ENCODE measurements at places on chromosomes 3 and 15. TPM values are rescaled to one million over a fixed set of nuclear protein-coding genes. Genes with fewer than 3 reads are reported as not detected.

GRCh38 chr15:36550650-36551049, 28.8 kb upstream of the CDIN1 start:
- no peak for DNase-seq

VEPH1 gene
- 29.2 TPM for polyA plus RNA-seq

DNA sequence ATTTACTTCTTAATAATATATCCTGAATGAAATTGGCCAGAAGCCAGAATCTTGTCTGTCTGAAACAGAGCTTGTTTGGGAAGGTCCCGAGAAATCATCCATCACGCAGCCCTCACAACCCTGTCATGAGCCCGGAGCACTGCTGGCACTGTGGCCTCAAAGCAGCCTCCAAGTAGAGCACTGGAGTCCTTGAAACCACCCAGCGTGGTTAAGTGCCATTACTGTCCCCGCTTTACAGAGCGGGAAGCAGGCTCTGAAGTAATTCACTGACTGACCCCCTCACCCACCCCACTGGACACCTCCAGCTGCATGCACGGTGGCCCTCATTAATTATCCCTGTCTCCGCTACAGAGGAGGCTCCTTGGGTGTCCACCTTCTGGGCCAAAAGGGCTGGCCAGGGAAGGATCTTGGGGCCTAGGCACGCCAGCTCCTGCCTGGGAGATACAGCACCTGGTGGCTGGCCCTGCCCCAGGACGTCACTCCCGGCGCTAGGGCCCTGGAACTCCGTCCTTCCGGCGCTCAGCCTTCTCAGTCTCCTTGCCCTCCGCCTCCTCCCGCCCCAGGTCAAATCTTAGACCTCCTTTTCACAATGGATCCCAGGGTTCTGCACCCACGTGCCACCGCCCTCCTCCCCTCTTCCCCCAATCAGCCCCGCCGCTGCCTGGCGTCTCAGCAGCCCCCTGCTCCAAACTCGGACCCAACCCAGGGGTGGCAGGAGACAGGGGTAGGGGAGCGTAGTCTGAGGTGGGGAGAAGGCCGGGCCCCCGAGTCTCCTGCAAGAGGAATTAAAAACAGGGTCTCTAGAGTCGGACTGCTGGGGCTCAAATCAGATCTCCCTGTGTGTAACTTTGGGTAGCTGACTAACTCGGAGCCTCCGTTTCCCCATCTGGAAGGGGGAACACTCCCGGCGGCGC, 1.1 kb downstream of the TKT start:
- DNase-seq, result peak; percentile 74

GRCh38 chr15:93583552-93583951, 494.5 kb upstream of the RGMA start:
- DNase-seq, result no peak

NT5DC2 gene
- polyA plus RNA-seq, result 75.7 TPM

GRCh38 chr15:53305101-53305500, 454.4 kb downstream of the WDR72 start:
- DNase-seq, result no peak

DNA sequence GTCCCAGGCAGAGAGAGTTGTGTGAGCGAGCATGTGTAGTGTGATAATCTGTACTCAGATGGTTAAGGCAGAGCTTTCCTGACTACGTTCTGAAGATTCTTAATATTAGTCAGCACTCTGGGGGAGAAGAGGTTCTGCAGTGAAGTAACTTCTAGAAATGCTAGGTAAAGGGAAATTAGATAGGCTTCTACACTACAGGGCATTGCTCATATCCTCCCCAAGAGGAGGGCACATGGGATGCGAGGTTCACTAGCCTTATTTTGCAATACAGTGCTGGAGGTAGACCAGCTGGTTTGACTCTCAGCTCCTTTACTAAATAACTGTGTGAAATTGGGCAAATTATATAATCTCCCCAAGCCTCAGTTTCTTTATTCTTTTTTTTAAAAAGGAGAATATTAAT, 300.3 kb upstream of the PDZRN3 start:
- no peak for DNase-seq

CYP1A2 gene
- polyA plus RNA-seq, result not detected

MOBP gene
- not detected for polyA plus RNA-seq

PARP9 gene
- 27.8 TPM for polyA plus RNA-seq

GP5 gene
- polyA plus RNA-seq, result not detected

DNA sequence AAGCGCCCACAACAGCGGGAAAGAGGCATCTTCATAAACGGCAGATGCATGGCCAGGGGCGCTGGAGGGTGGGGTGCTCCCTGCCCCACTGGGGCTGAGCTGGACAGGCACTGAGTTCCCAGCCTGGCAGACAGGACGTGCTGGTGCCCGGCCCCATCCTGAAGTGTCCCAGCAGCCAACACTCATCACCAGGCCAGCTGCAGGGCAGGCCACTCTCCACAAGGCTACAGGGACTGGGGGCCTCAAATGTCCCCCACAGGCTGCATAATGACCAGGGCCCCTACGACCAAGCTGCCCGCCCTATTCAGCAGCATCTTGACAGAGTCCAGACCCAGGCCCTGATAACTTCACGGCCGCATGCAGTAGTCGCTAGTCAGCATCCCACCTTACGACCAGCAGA, 124.1 kb upstream of the IQSEC1 start:
- DNase-seq, result no peak

GRCh38 chr3:187743195-187744141, 1.8 kb downstream of the BCL6 start:
- DNase-seq, result peak; percentile 64

- DNase-seq, result no peak
These were observed 1165.1 kb downstream of the ROBO2 start for GRCh38 chr3:78204977-78205376.

FRMD5 gene
- polyA plus RNA-seq, result 0.32 TPM

All from kidney (tissue), 22 donors.